ENCODE measurements at places on chromosomes 7 and 10.

DNA sequence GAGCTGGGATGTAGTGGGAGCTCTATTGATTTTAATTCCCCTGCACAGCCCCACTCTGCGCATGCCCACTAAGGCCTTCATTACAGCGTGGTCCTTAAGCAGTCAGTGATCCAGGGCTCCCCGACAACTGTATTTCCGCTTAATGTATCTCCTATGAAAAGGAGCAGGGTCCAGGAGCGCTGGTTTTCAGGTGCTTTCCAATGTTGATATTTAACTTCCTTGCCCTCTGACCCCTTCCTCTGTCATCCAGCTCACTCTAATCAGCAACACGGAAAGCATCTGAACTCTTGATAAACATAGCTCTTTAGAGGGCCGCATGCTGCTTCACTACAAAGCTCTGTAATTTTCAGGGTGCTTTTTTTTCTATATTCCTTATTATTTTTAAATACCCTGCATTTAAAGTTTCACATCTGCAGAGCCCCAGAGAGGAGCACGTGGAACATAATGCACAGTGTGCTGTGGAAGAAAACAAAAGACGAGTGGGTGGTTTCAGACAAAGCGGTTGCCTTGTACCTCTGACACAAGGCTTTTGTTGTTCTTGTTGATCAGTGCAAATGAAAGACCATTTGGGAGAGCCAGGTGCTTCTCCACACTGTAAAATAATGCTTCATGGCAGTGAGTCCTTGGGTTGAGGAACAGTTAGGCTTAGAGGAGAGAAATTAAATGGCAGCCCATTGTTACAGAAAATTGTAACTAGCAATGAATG, 465.9 kb upstream of the CELF2 start:
- H3K27ac ChIP-seq: no peak overlapping the region
- no peaks in the 10 kb centered on the region for H3K36me3 ChIP-seq
- H3K4me1 ChIP-seq: no peaks in the 10 kb centered on the region

DNA sequence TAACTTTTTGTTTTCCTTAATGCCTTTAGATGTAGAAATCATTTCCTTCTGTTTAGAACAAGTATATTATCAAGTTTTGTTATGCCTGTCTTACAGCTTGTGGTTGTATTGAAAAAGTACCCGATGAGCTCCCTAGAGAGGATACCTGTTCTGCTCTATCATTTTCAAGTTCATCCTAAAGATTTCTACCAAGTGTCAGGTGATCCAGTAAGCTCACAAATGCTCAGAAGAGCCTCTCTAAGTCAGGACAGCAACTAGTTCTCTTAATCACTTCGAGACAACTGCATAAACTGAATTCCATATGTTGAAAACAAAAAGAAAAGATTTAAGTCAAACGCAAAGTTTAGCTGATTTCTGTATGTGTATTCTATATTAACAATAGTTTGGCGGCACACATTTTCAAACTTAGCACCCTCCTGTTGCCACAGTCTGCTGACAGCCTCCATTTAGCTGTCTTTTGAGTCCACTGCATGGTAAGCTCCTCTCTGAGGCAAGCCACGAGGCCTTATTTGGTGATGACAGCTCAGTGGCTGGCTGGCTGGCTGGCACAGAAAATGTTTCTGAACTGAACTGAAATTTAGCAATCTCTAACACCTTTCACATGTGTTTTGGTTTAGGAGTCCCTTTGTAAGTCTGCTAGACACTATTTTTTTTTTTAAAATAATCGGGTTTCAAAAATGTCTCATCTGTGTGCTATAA, 59.4 kb downstream of the SEMA3C start:
- no peak overlapping the region for H3K4me3 ChIP-seq
- no peaks in the 10 kb centered on the region for H3K36me3 ChIP-seq
- H3K27ac ChIP-seq: no peak overlapping the region
- no peaks in the 10 kb centered on the region for H3K27me3 ChIP-seq
- no peak for DNase-seq

DNA sequence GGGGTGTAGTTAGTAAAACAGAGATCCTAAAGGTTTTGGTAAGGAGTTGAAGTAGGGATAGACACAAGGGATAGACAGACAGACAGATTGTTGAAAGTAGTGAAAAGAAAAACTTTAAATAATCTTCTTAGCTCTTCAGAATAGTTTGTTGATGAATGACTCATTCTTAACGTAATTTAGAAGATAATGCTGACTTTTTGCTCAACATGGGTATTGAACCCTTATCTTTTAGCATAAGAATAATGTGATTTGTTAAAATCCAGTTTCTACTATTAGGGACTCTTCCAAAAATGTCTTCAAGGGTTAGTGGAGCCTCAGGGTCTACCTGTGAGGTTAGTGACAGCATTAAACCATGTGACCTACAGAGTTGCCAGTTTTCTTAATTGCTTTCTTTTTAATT, 411.2 kb downstream of the ETV1 start:
- no peaks in the 10 kb centered on the region for H3K4me1 ChIP-seq
- H3K4me3 ChIP-seq: no peak overlapping the region
- H3K27me3 ChIP-seq: peaks cover 1% of the 10 kb centered on the region
- DNase-seq: no peak
- no peaks in the 10 kb centered on the region for H3K36me3 ChIP-seq
- no peak overlapping the region for H3K27ac ChIP-seq

DNA sequence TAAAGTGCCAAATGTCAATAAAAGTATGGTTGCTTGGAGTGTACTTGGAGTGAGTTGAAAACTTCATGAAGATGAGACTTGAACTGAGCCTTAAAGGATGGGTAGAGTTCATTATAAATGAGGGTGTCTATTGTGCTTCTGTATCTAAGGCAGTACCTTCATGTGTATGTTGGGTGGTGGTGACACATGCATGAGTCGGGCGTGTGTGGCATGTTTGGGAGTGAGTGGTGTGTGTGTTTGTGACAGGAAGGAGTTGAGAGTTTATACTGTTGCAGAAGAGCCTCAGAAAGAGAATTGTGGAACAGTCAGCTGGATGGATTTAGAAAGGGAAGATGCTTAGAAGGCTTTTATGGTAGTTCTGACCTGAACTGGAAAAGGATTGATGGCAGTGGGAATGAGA, 6.0 kb upstream of the ZRANB1 start:
- no peaks in the 10 kb centered on the region for H3K27me3 ChIP-seq
- no peak for DNase-seq
- peaks cover 6% of the 10 kb centered on the region for H3K4me1 ChIP-seq
- H3K36me3 ChIP-seq: peaks cover 9% of the 10 kb centered on the region
- no peak overlapping the region for H3K27ac ChIP-seq
